ENCODE measurements at places on chromosomes 5 and 9. TPM values are rescaled to one million over a fixed set of nuclear protein-coding genes. Genes with fewer than 3 reads are reported as not detected.

GABRP gene
- total RNA-seq: 1.7 TPM

IDNK gene
- total RNA-seq: 4.8 TPM

GNE gene
- total RNA-seq: 22.2 TPM

UBTD2 gene
- total RNA-seq: 38.5 TPM

ARHGEF39 gene
- 2.9 TPM for total RNA-seq

PRUNE2 gene
- total RNA-seq: 10.9 TPM

FBP2 gene
- 26.9 TPM for total RNA-seq

ECPAS gene
- 81.1 TPM for total RNA-seq

CDC20B gene
- 0.29 TPM for total RNA-seq

SLC6A19 gene
- 33.0 TPM for total RNA-seq

Measured in metanephros (tissue), 2 donors.